Fibroblast of the conjunctiva (primary cell): ENCODE measurements at places on chromosomes 7 and 10.

- DNase-seq = no peak
Observed at GRCh38 chr7:127858915-127859189, 172.4 kb downstream of the LRRC4 start.

- DNase-seq = no peak
Observed at GRCh38 chr10:22662733-22663330, 51.5 kb downstream of the PIP4K2A start.

DNA sequence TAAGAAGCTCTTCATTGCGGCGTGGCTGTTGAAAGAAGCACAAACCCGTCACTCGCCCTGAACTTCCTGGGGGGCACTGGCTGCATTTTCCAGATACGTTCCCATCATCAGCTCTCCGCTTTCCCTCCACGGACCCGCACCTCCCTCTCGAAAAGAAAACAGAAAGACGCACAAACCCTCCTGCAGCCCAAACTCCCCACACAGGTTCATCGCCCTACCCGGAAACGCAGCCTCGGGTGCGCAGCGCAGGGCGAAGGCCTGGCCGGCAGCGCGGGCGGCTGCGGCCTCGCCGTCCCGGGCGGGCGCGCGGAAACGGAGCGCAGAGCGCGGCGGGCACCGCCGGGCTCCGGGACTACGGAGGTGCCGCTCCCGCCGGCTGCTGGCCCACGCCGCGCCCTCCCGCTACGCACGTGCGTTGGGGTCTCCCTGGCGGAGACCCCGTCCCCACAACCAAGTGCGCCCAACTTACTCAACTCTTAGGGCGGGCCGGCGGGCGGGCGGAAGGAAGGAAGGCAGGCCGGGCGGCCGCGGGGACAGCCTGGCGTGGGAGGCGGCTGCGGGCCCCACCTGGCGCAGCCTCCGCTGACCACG, 822 bp downstream of the ZNF800 start:
- DNase-seq = no peak

DNA sequence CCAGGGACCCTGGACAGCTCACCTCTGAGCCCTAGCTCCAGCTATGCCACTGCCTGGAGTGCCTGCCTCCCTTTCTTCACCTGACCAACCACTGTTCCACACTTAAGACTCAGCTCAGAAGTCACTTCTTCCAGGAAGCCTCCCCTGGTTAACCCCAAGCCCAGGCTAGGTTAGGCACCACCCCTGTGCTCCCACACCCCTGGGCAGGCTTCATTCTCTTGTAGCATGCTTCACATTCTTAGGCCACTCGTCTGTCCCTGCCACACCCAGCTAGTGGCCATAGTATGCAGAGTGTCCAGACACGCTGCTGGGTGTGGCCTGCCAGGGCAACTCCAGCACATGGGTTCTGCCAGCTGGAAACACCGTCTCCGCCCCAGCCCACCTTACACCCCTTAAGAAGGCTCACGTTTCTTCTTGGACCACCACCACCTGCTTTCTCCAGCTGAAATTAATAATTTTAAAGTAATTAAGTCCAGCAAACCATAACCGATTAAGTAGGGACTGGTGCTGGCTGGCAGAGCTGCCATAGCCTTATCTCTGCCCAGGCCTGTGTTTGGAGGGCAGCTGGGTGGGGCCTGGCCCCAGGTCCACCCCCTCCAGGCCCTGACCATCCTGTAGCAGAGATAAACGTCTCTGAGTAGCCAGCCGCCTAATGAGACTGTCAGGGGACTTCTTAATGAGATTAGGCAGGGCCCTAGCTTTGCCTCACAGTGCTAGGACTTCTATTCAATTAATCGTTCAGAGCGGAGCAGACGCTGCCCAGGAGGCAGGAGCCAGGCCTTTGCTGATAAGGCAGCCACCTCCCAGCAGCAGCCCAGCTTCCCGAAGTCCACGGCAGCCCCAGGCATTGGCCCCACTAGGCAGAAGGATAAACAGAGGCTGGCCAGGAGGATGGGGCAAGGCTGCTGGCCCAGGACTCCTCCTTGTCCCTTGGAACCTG, 20.5 kb downstream of the GRID1 start:
- DNase-seq = no peak

- DNase-seq = no peak
Observed at GRCh38 chr7:36430186-36430585, 40.5 kb downstream of the ANLN start.

GRCh38 chr7:128108641-128109423, 77.6 kb upstream of the LRRC4 start:
- DNase-seq = no peak

DNA sequence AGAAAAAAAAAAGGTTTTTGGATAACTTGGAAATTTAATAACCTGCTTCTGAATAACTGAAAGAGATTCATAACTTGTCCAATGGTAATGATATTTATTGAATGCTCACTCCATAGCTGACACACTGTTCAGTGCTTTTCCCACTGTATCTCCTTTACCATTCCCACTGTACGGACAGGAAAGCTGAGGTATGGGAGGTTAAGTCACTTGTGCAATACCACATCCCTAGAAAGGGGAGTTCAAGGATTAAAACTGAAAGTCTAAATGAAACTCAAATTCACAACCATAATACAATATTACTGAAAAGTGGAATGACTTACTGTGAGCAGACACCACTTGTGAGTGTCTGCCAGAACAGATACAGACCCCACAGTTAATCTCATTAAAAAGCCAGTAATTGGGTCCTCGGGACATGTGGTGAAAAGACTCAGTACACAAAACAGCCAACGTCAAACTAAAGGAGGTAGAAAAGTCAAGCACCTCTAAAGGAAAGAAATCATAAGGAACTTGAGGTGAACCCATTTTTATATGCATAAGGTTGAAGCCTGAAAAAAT, 13.8 kb upstream of the RHOBTB1 start:
- no peak for DNase-seq

DNA sequence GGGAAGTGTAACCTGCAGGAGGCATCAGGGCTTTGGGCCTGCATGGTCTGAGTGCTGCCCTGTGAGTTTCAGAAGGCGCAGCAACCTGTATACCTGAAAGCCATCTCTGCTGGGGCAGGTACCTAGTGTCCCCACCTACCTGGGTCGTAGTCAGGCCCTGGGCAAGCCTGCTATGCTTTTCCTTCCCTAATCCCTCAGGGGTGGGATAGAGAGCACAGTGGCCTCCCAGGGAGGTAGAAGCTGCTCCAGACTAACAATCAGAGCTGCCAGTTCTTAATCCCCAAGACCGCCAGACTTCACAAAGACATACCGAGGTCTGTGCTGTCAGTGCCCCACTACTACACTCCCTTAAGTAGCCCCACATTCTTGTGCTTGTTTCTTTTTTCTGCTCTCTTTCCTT, 52.0 kb downstream of the PTEN start:
- no peak for DNase-seq

GRCh38 chr7:1850976-1851571, 181.0 kb downstream of the ELFN1 start:
- no peak for DNase-seq

GRCh38 chr10:29795850-29796249, 161.1 kb upstream of the SVIL start:
- DNase-seq = no peak

DNA sequence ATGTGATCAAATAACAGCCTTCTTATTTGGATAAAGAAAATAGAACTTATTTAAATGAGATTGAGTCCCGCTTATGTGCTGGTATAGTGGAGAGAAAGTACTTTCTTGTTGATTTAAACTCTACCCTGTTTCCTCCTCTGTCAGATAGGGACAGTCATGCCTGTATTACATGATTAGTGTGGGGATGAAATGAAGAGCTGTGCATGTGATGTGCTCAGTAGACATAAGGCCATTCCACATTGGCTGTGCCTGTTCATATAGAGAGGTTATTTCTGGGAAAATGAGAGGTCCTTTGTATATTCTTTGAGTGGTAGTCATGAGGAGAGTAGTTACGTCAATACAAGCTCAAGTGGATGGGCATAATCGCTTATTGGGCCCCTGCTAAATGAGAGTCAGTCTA, 5.7 kb downstream of the MTURN start:
- DNase-seq = no peak
